ENCODE measurements at places on chromosomes 1 and 21.

DNA sequence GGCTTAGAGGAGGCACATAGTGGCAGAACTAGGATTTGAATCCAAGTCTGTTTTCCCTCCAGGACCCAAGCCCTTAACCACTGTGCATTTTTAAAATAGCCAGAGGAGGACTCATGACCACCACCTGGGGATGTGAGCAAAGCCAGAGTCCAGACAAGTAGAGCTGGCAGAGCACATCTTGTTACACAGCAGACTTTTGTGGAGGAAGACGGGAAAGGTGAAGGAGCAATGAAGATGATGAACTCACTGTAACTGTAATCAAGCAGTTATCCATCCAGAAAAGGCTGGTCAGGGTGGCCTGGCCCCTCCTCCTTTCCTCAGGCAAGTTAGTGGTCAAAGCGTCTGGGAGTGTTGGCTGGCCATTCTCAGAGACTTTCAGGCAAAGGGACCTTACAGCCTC is 50.9 kb downstream of the SLC44A3 start:
- no peak for DNase-seq

- no peak for DNase-seq
Observed at GRCh38 chr1:207397525-207397926, 56.6 kb upstream of the CR2 start.

DNA sequence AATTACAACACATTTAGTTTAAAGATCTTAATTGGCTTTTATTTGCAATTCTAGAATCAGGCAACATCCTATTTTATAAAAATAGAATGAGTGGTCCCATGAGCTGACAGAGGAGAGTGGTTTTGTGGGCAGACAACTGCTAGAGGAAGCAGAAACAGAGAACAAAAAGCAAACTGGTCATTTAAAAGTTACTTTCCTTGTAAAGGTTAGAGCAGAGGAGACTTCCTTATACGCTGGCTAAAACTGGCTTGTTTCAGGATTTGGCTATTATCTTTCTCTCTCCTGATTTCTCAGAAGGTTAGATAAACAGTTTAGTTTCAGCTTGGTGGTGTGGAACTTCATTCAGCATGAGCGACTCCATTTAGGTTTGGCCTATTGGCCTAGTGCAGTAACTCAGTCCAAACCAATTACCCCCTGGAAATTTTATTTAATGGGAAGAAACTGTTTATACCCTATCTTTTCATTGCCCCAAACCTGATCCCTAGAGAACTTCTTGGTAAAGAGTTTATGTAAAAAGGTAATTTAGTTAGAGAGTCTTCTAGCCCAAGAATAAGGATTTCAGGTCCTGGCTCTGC is 32.2 kb upstream of the IL20 start:
- no peak for DNase-seq

DNA sequence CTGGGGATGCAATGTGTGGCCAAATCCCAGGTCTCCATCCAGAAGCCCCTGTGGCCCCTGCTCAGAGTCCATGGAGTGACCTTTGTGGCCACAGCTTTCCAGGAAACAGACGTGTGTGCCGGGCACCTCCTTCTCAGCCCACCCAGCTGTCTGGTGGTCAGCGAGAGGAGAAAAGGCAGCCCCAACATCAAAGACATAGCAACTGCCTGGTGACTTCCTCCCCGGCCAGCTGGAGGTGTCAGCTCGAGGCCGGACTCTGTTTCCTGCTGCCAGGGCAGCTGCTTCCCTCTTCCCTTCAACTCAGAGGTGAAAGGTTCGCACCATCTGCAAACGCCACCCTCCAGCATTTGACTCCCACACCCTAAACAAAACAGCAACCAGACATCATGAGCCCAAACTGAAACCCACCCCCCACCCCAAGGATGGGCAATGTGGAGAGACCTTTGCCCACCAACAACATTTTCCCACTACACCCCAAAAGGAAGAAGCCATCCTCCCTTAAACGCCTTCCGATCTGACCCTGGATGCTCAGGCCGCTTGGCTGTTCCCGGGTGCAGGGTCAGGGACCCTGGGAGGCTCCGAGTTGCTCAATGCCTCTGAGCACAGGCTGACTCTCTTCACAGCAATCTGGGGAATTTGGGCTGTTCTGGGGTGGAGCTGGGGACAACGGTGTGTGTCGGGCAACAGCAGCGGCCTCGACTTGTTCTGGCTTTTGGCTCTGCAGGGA is 162.3 kb downstream of the PSMG1 start:
- no peak for DNase-seq

DNA sequence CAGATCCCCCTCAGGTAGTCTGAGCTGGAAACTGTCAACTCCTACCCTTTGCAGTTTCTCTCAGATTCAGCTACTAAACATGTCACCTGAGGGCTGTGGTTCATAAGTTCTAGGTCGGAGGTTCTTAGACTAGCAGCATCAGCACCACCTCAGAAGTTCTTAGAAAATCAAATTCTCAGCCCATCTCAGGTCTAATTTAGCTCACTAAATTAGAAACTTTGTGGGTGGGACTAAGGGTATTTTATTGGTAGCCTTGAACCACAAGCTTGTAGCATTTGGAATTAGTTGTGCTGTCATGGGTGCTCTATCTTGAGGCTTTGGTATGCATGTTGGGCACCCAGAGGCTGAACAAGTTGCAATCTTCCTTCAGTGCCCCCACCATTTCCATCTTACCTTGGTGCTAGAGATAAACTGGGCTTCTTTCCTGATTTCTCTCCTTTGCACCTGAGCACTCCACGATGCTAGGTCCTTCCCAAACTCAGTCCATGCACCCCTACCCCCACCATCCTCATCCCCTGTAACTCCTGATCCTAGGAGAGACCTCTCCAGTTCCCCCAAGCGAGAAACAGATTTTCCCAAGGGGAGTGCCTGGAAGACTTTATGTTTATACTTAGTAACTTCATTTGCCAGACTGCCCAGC is 54.2 kb downstream of the S1PR1 start:
- no peak for DNase-seq

Data from activated effector memory CD4-positive, alpha-beta T cell treated with anti-CD3 and anti-CD28 coated beads, Interleukin-2, amount 50 U/mL, for 16 hours (primary cell).